ENCODE measurements at places on chromosomes 6 and 20.

- DNase-seq = no peak
These were observed 102.0 kb downstream of the HIVEP1 start for GRCh38 chr6:12114055-12114503.

DNA sequence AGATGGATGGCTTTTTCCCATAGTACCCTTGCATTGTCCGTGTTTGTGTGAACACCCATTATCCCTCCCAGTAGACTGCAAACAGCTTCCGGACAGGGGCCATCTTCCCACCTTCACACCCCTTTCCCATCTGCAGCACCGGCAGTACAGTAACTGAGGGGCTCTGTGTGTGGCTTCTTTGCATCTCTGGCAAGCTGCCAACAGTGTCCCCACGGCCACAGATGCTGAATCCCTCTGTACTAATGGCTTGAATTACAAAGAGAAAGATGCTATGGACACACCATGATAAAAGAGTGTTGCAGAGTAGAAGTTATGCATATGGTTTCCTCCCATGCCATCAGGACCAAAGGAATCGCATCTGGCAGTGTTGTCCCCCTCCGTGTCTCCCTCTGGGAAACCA is 101.1 kb upstream of the CDYL start:
- no peak for DNase-seq

GRCh38 chr20:47765691-47766594 is 19.3 kb downstream of the SULF2 start:
- DNase-seq = peak; percentile 13

GRCh38 chr6:118932421-118932820 is 2.5 kb downstream of the MCM9 start:
- no peak for DNase-seq

- DNase-seq = no peak
These were observed 22.4 kb downstream of the KCNQ2 start for GRCh38 chr20:63449796-63450730.

- DNase-seq = no peak
These were observed 121.3 kb downstream of the SLC23A2 start for GRCh38 chr20:4880051-4880450.

All from PC-9 (cell line).